NCI-H82 (cell line): ENCODE measurements at places on chromosomes 5 and 9.
A peak's percentile ranks its signal among the peaks of the same experiment; 100 is the strongest.

DNA sequence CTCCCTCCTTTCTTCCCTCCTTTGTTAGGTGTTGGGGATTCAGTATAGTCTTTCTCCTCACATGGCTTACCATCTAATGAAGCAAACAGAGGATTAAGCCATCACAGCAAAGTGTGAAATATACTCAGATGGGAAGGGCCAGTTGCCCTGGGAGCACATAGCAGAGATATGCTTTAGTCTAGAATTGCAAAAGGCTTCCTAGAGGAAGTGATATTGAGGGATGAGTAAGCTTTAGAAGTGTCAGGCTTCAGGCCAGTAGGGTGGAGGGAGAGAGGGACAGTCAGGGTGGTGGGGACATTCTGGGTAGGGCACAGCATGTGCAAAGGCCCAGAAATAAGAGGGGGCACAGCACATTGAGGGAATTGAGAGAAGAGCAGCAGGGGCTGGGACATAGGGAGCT is 46.2 kb upstream of the GLRA1 start:
- DNase-seq: peak; percentile 19

DNA sequence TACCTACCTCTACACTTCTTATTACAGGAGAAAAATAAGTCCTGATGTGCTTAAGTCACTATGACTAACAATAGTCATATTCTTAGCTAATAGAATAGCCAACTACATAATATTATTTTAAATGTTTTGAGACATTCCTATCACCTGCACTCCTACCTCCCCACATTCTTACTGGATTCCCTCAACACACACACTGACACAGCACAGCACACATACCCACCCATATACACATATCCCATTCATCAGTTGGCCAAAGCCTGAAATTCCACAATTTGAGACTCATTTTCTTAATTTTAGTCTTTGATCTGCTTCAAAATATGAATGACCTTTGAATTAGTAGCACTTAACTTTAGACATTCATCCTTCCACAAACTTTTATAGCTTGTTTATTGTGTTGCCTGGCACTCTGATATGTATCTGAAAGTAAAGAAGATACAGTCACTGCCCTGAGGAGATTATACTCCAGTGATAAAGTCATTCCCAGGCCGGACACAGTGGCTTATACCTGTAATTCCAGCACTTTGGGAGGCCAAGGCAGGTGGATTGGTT is 168.3 kb upstream of the RASA1 start:
- no peak for DNase-seq

- DNase-seq: no peak
These were observed 13.7 kb upstream of the FBP2 start for GRCh38 chr9:94607423-94607691.

DNA sequence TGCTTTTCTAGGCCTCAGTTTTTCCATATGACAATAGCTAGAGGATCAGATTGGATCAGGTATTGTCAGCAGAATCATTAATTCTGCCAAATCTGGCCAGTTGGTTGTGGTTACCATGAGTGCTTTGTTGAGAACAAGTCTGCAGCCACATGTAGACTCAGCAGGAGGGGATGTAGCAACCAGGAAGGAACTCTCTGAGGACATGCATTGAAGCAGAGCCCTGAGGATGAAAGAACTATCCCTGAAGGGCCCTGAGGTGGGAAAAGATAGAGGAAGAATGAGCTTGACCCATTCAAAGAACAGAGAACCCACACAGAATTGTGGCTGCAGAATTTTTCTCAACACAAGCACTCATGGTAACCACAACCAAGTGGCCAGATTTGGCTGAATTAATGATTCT is 60.1 kb upstream of the AFAP1L1 start:
- DNase-seq: no peak

DNA sequence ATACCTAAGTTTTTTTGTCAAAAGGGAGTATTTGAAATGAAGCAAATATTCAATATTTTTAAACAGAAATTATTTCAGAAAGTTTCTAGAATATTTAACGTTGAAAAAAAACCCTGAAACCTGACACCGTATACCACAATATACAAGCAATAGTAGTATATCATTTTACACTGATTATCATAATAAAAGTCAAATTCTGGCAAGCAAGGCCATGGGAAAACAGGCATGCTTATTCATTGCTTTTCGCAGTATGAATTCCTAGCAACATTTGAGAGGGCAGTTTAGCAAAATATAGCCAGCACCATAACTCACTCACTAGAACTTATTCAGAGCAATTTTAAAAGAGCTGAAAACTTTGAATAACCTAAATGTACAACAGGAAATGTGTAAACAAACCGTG is 46.1 kb downstream of the ERAP1 start:
- DNase-seq: no peak

- no peak for DNase-seq
These were observed 200.4 kb downstream of the CDH10 start for GRCh38 chr5:24444414-24444813.

DNA sequence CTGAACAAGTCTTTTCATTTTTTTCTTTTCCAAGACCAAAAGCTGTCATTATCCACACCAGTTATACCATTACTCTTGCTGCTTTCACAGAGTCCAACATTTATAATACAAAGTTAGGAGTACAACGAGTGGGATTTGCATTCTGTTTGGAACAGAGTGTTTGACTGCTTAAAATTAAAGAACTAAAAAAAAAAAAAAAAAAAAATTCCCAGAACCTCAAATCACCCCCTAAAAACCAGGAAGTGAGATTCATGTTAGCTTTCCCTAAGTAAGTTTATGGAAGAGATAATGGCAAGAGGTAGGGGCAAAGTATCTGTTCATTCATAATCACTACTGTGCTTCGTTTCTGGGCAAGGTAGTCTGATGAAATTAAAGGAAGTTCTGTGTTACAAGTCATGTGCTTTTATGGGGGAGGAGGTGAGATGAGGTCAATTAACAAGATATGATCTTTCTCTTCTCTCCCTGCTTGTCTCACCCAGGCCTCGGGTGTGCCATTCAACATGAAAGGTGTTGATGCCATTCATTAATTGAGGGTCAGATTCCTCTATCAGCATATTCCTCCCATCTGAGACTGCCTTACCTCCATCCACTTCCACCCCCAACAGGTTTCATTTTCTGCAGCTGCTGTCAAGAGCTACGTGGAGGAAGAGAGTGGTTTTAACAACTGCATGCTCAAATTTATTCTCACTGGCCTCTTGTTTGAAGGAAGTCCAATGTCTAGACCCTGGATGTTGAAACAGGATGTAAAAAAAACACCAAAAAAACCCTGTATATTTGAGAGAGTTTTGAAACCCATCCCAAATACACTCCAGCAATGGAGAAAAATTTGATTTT is 58.1 kb downstream of the MARCHF3 start:
- no peak for DNase-seq

DNA sequence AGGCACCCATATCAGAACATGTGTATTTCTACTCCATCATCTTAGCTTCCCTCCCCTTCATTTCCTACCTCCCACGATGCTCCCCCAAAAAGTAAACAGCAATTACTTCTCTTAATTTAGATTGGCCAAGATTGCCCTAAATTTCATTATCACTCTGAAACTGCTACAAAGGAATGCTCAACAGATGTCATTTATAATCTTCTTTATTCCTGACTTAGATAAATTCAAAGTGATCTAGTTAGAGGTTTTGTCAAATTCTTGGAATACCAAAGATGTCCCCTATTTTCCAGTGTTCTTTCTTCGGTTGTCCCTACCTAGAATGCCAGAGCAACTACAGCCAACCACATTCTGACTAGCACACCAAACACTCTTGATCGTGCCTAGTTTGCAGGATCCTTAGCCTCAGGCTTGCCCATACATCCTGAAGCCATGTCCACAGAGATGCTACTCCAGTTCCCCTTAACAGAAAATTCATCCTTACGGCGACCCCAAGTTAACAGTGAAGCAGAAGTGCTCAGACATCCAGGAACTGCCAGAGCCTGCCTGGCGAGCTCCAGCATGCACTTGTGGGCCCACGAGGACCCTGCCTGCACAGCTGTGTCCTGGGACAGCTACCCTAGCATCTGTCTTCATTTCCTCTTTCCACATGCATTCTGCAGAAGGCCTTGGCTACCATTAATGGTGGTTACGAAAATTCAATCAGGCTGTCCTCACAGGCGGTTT is 31.6 kb downstream of the DAP start:
- DNase-seq: no peak

DNA sequence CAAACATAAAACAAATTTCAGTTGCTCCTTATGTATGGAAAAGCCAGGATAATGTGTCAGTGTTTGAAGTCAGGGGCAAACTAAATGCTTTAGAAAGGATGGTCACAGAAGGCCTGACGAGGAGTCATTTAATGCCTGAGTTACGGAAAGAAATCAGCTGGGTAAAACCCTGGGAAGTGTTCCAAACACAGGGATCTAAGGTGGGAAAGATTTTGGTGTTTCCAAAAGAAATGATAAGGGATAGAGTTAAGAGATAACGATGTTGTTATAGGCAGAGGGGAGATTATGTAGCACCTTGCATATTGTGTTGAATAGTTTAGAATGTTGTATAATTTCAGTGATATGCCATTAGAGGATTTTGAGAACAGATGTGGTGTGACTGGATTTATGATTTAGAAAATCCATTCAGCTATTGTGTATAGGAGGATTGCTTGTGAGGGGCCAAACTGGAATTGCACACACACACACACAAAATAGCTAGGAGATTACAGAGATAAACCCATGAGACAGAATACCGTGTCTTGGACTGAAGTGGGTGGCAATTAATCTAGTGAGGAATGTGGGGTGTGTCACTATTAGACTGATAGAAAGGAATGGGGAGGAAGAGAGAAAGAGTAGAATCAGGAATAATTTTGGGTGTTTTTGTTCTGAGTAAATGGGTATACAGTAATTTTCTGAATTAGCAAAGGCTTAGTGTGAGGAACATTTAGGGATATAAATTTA is 274.2 kb upstream of the DAB2 start:
- no peak for DNase-seq

DNA sequence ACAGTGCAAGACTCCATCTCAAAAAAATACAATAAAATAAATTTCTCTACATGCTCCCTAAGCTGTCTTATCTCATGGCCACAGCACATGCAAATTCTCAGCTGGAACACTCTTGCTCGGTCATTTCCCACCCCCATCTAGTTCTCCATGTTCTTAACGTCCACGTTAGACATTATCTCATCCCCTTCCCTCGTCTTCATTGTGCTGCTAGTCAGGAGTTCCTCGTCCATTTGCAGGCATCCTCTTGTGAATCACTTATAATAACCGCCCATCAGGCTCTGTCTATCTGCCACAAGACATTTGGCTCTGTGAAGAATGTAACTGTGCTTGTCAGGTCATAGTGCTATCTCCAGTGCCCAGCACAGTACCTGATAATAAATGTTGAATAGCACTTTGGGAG is 32.9 kb upstream of the GOLGA1 start:
- DNase-seq: no peak

GRCh38 chr9:118367383-118367782 is 663.2 kb downstream of the TLR4 start:
- DNase-seq: no peak

GRCh38 chr9:3571500-3571899 is 45.7 kb upstream of the RFX3 start:
- no peak for DNase-seq

- DNase-seq: no peak
These were observed 85.4 kb upstream of the IL7R start for GRCh38 chr5:35771300-35771699.

GRCh38 chr9:15642369-15642962 is 89.6 kb downstream of the CCDC171 start:
- DNase-seq: peak; percentile 65

GRCh38 chr5:171783051-171783450 is 2.6 kb upstream of the SMIM23 start:
- DNase-seq: no peak

- DNase-seq: no peak
These were observed 33.9 kb upstream of the AOPEP start for GRCh38 chr9:94692601-94693000.

DNA sequence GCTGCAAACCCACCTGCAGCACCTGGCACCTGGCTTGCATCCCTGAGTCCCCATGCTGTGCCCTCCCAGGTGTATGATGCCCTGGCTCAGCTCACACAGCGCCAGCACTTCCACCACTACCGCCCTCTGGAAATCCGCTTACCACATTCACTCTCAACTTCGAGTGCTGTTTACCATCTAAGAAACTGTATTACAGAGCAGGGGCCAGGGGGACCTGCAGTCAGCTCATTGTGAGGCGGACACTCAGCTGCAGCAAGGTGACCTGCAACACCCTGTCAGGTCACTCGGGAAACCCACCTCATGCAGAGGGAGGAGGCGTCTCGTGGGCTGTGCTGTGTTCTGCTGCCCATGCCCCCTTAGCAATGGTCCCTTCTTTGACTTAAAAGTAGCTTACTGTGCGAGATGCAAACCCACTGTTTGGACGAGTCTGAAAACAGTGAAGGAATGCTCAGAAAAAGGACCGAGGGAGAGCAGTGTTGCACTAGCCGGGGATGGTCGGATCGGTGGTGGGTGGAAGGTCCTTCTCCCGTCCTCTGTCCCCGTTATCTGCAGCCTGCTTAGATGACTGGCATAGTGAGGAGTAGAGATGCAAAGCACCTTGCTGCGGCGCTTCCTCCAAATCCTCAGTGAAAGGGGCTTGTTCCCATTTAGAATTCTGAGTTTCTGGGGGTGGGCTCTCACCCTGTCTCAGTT is 55.2 kb upstream of the CTSL start:
- no peak for DNase-seq

DNA sequence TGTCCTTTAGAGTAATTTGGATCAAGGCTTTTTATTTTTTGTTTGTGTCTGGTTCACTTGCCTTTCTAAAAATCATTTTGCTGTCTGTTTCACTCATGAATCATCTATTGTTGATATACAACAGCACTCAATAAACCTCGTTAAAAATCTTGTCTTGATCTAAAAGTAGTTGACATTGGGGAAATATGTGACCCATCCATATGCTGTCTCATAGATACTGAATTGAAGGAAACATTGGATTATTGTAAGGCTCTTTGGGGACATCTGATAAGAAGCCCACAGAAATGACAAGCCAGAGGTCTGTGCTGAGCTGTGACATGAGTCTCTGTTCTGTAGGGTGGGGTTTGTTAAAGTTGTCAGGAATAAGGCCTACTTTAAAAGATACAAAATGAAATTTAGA is 208.0 kb downstream of the PDZD2 start:
- DNase-seq: no peak

GRCh38 chr9:34624475-34625185 is 4.2 kb downstream of the ARID3C start:
- peak; percentile 87 for DNase-seq

GRCh38 chr9:98992885-98993569 is 49.3 kb downstream of the COL15A1 start:
- no peak for DNase-seq

- DNase-seq: no peak
These were observed 146.2 kb downstream of the CDH12 start for GRCh38 chr5:22706901-22707300.
